ENCODE measurements at places on chromosomes 16 and 17. TPM values are rescaled to one million over a fixed set of nuclear protein-coding genes. Genes with fewer than 3 reads are reported as not detected.

ATP6V0A1 gene
- total RNA-seq, result 28.0 TPM

SPN gene
- not detected for total RNA-seq

KRTAP3-2 gene
- total RNA-seq, result not detected

GPRC5B gene
- 5.3 TPM for total RNA-seq

KRTAP4-9 gene
- total RNA-seq, result not detected

LCMT1 gene
- 64.8 TPM for total RNA-seq

HEATR9 gene
- not detected for total RNA-seq

CIAO2B gene
- 52.7 TPM for total RNA-seq

LITAFD gene
- not detected for total RNA-seq

KRT28 gene
- total RNA-seq, result not detected

OR1A1 gene
- not detected for total RNA-seq

PSMD11 gene
- total RNA-seq, result 70.7 TPM

EARS2 gene
- 45.3 TPM for total RNA-seq

NAGLU gene
- total RNA-seq, result 18.5 TPM
